ENCODE measurements at places on chromosomes 3 and 15. TPM values are rescaled to one million over a fixed set of nuclear protein-coding genes. Genes with fewer than 3 reads are reported as not detected.

DNA sequence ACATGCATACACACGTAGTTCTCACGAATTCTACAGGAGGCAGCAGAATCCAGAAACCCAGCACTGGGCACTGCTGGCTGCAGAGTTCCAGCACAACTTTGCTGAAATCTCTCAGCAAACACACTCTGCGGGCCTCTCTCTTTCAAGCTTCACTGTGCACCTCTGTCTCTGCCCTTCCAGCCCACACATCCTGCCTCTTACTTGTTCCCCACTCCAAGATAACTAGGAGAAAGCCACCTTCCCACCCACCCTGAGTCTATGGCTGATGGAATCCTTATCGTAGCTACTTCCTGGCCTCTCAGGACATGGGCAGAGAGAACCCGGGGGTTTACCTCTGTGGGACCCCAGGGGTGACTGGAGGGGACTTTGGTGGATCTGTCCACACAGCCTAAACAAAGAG, 11.9 kb downstream of the ANP32A start:
- H3K27ac ChIP-seq = no peak overlapping the region
- H3K4me3 ChIP-seq = no peak overlapping the region
- no peak for DNase-seq
- peaks cover 53% of the 10 kb centered on the region for H3K4me1 ChIP-seq

DNA sequence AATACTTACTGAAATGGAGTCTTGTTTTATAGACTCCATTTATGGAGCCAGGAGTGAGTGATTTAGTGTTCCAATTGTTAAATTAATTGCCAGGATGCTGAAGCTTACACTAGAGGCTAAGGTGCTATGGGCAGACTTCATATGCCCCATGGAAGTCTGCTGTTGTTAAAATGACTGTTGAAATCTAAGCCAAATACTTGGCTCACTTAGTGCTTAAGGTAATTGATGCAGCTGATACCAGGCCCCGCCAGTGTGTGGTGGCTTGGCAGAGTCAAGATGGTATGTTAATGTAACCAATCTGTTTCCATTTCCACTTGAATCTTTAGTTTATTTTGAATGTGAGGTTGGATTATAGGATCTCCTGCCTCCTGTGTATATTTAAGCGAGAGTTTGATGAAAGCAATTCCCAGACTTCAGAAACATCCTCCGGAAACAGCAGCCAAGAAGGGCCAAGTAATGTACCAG, 187.1 kb downstream of the ITPR1 start:
- no peak for DNase-seq
- peaks cover 9% of the 10 kb centered on the region for H3K36me3 ChIP-seq
- no peak overlapping the region for H3K27ac ChIP-seq
- H3K27me3 ChIP-seq = no peaks in the 10 kb centered on the region
- no peak overlapping the region for H3K4me3 ChIP-seq

The PPP1R14D gene
- total RNA-seq = not detected

DNA sequence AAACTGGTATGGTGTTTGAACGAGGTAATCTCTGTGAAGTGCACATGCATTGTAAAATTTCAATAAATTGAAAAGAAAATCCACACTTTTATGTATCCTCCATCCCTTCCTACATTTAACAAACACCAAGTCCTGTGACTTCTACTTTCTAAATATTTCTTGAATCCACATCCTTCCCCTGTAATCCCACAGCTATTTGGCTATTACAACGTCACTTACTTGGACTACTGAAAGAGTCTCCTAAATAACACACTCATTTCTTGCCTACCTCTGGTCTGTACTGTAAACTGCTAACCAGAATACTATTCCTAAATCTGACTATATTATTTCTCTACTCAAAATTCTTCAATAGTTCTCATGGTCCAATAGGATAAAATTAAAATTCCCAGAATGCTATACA, 176.1 kb downstream of the NEK10 start:
- H3K4me1 ChIP-seq = no peaks in the 10 kb centered on the region
- H3K36me3 ChIP-seq = peaks cover 6% of the 10 kb centered on the region
- DNase-seq = no peak
- H3K27ac ChIP-seq = no peak overlapping the region
- H3K27me3 ChIP-seq = no peaks in the 10 kb centered on the region

All from MCF 10A (cell line).